ENCODE measurements at places on chromosomes 4 and X.

DNA sequence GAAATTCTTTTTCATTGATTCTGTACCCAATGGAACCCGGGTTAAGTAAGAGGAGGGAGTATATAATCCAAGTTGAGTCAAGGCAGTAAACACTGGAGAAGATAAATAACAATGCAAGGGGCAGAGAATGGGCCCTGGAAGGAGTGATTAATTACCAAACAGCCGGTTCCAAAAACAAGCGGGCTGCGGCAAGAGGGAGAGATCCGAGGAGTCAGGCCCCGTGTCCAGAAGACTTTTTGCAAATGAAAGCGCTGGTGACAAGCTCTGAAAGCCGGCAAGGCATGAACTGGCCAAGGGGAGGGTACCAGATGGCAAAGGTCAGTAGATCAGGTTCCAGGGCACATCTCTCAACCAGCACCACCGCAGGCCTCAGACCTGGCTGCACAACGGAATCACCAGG, 294.9 kb downstream of the BCOR start:
- DNase-seq = no peak

DNA sequence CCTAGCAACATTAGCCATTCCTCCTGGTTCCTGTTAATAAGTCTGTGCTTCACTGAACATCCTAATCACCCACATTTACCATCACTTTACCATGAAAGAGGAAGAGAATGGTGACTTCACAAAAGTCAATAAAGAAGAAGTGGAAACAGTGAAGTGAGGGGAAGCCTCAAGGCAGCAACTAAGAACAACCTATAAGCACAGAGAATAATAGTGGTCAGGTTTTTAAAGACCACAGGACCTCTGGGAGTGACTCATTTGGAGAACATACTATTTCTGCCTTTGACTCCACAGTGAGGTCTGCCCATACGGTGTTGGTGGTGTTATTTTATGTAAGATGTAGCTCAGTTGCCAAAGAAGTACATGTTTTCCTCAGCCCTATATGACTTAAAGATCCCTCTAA, 86.0 kb upstream of the TET2 start:
- DNase-seq = no peak

DNA sequence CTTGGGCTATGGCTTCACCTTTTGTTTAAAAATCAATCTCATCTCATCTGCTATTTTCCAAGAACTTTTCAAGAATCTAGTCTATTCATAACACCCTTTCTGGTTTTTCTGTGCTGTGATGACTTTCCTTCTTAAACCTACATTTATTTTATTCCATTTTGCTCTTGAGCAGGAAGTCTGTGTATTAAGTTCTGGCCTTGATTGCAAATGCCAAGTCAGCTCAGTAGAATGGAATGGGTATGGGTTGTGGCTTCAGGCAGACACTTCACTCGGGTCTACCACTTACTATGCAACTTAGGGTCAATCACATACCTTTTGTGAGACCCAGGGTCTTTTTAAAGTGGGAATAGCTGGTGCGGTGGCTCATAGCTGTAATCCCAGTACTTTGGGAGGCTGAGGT, 522.3 kb downstream of the TRIML1 start:
- DNase-seq = no peak

GRCh38 chr4:164402554-164402953, 351.4 kb upstream of the SMIM31 start:
- no peak for DNase-seq

DNA sequence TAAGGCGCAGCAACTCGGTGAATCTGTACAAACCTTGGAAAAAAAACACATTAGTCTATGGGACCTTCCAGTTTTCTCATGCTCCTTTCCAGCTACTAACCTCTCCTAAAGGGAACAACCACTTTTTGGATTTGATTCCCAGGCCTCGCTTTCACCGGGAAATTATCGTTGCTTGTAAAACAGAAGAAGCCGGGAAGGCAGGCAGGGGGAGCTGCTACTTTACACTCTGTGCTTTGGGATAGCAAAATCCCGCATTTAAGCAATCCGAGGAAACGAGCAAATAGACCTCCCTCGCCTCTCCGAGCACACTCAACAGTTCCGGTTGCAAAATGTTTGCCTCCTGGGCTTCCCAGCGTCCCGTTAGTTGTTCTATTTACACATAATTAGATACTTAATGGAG, 1.2 kb downstream of the CD38 start:
- peak; percentile 41 for DNase-seq

DNA sequence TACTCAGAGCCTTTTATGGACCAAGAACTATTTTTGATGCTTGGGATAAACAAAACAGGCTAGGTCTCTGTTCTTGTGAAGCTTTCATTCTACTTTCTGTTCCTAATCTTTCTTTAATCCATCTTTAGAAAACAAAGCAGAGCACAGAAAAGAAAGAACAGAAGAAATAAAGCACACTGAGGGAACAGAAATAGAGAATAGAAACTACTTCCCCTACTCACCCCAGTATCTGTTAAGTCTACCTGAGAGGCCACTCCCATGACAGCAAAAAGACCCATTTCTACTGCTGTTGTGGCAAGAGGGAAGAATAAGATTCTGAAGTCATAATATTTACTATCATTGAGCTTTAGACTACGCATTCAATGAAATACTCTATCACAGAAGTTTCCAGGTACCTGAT, 9.2 kb downstream of the RFC1 start:
- no peak for DNase-seq

- DNase-seq = no peak
These were observed 148.0 kb upstream of the SLC7A11 start for GRCh38 chr4:138389976-138390685.

DNA sequence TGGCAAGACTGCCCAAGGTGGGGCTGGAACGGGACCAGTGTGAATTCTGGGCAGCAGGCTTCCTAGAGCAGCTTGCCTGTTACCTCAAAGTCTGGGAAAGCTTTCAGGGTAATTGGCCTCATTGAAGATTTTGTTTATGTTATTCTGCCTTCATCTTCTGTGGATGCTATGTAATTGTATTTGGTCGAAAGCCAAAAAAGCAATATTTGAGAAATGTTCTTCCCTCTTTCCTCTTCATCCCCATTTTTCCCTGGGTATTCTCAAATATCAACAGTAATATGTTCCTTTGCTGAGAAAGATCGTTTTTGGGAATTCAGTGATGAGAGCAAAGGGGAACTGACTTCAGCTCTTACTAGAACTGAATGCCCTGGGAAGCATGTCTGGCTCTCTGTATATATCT, 12.9 kb downstream of the TMEM131L start:
- DNase-seq = no peak

- DNase-seq = no peak
These were observed 1.1 kb upstream of the BDH2 start for GRCh38 chr4:103100691-103101090.

DNA sequence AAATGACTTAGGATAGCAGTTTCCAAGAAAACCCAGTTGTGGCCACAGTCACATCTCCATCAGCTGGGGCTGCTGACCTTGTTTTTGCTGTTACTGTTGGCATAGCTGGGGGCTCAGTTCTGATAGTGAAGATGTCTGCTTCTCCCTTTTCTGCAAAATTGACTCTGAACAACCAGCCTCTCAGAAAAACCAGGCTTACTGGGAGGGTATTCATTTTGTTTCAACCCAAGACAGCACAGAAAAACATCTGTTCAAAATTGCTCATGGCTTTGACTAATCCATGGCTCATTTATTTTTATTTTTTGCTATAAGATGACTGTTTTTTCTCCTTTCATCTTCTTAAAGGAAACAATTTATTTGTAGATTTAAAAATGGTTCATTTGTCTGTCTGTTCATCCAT, 53.1 kb downstream of the RASL11B start:
- no peak for DNase-seq

DNA sequence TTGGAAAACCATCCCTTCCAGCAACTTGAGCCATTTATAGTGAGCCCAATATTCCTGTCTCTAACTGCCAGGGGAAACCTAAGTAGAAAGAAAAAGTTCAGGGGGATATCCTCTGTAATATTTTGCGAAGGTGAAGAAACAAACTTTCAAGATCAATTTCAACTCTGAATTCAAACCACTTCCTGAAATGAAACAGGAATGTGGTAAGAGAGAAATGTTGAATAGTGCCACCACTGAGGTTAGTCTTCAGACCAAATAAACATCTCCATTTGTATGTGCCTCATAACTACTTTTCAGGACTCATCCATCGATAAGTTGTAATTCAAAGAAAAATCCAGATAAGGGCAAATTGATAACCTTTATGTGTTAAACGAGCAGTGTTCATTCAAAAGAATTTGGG, 128.7 kb downstream of the GABRB1 start:
- DNase-seq = no peak

- no peak for DNase-seq
These were observed 194.7 kb downstream of the RAB28 start for GRCh38 chr4:13289391-13289790.

GRCh38 chrX:63664083-63664482, 120.9 kb downstream of the ARHGEF9 start:
- DNase-seq = no peak

- DNase-seq = no peak
These were observed 75.8 kb downstream of the MAGEB10 start for GRCh38 chrX:27883468-27884092.

- no peak for DNase-seq
These were observed 11.3 kb downstream of the BST1 start for GRCh38 chr4:15714141-15714540.

GRCh38 chr4:123380728-123381716, 15.6 kb upstream of the SPRY1 start:
- no peak for DNase-seq

GRCh38 chr4:120517966-120518365, 404.6 kb downstream of the PRDM5 start:
- no peak for DNase-seq

DNA sequence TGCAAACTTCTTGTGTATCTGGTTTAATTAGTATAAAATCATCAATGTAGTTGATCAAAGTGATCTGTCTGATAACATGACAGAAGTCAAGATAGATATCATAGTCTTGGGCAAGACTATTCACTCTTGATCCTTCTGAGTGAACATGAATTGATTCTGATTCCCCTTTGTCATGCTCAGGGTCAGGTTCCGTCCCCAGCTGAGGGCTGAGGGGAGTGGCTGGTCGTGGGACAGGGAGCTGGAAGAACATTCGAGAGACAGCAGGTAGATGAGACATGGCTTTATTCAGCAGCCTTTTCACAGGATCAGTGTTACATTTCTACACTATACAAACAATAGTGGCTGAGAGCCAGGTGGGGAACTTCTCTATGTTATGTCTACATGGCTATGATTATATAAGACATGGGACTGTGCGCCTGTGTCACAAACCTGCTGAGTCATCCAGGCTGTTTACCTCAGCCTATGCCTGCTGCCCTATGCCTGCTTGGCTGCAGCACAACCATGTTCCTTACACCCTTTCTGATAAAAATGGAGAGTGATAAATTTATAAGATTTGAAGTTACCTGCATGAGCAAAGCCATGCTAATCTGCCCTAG, 586.9 kb upstream of the NR3C2 start:
- DNase-seq = no peak

DNA sequence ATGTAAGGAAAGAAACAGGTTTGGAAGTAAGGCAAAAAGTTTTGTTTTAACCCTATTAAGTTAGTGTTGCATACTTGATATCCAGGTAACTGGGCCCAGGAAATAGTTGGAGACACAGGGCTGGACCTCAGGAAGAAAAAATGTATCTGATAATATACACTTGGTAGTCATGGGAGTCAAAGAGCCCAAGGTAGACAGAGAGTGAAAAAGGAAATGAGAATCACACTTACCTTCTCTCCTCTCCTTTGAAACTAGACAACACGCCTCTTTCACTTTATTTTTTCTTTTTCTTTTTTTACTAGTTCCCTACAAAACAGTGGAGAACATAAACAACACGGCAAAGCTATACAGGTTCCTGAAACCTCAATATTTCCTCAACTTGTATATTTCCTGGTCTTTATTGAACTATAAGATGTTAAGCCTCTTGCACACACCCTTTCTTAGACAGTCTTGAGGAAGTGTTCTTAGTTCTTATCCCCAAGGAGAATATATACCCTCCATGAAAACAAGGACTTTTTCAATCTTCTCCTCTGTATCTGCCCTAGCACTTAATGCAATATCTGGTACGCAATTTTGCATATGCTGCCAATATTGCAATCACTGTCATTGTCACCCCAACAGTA, 27.2 kb downstream of the SYTL4 start:
- DNase-seq = no peak

DNA sequence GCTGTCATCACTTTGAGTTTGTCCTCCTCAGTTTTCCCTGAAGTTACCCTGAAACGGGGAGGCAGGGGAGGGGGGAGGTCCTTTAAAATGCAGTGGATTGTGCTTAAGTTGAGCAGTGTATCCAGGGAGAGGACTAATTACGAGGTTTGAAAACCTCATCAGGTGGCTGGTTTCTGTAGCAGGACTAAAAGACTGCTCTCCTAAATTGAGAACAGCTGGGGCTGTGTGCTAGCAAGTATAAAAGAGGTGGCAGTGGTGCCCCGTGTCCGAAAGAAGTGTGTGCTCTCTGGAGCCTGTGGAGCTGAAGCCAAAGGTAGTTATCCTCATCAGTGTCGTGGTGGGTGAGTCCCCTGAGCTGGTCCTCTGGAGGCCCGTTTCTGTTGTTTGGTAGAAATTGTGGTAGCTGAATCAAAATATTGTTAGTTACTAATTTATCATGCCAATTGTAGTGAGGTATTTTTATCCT, 37.2 kb upstream of the CYP2U1 start:
- DNase-seq = no peak

DNA sequence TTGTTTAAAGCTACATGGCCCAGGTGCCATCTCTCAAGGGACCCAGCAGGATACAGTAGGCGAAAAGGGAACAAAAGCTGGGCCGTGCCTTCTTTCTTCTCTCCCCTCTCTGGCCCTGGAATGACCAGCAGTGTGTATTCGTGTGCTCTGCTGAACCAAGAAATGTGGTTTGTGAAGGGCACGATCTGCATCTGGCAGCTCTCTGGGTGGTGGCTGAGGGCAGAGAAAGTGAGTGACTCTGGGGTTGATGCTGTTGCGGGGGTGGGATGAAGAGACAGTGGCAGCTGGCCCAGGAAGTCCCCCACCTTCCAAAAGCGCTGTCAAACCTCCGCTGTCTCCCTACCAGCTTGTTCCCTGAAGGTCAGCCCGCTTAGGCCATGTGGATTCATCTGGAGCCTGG, 88.3 kb downstream of the CLDN34 start:
- DNase-seq = no peak

- DNase-seq = no peak
These were observed 31.5 kb downstream of the GRIA3 start for GRCh38 chrX:123215397-123216089.

DNA sequence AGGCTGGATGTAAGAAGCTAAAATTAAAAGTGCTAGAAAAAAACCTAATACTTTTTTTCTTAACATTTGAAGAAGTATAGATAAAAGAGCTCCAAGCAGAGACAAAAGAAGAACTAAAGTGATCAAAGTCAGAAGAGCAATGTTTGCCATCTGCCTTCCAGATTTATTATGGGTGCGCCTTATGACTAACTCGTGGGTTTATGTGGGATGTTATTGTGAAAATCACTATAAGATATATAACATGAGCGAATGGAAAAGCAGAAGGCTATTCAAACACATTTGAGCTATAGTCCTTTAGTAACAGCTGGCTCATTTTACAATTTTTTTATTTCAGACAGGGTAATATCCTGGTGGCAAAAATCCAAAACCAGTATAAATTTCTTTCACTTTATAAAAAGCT, 1040.7 kb downstream of the RAPGEF2 start:
- DNase-seq = no peak

GRCh38 chr4:87895964-87896621, 63.3 kb downstream of the MEPE start:
- no peak for DNase-seq

Measured in liver (tissue), 10 donors.